ENCODE measurements at places on chromosomes 2 and 18.
A peak's percentile ranks its signal among the peaks of the same experiment; 100 is the strongest.

DNA sequence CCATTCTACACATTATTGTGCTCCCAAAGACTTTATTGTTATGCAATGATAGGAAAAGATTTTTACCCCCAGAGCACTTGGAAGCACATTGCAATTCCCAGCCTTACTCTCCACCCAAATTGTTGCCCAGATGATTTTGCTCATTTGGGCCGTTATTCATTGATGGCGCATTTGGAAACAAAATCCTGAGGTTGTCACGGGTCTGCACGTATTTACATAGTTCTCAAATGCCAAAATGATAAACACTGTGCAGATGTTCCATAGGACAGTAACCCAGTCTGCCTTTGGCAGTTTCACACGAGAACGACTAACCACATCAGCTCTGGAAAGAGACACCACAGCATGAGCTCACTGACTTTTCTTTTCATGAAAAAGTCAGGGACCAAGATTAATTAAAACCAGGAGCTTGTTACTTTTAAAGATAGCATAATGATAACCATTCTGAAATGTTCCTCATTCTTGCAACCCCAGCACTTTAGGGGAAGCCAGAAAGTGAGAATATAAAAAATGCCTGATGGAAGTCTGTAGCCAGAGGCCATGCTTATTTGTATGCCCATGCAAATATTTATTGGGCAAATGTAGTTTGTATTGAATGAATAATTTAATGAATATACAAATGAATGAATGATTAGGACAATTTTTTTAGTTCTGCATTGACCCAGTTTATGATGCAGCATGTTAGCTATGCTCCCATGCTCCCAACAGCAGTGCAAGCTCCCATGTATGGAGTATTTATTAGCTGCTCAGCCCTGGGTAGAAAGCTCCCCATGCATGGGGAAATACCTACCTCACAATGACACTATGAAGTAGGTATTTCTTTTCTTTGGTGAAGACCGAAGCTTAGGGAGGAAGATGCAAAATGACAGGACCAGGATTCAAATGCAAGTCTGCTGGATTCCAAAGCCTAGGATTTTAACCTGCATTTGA lies 84.6 kb downstream of the MAIP1 start:
- no peak for DNase-seq

DNA sequence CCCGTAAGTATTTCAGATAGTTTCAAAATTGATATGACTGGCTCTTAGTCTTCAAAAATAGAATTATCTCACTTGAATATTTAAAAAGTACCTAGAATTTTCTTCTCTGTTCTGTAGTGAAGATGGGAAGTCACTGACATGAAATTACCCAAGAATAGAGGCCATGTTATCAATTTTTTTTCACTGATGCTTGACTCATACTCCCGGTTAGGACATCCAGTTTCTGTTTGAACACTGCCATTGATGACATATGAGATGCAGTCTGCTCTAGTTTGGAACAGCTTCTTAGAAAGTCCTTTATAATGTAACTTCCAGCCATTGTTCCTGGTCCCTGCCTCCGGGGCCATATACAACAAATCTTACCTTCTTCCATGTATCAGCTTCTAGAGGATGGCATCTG lies 26.0 kb downstream of the MAP3K20 start:
- DNase-seq, result no peak

- DNase-seq, result peak; percentile 56
Observed at GRCh38 chr2:47221946-47222345, 66.8 kb upstream of the STPG4 start.

- no peak for DNase-seq
Observed at GRCh38 chr18:52219102-52219501, 120.9 kb upstream of the DCC start.

DNA sequence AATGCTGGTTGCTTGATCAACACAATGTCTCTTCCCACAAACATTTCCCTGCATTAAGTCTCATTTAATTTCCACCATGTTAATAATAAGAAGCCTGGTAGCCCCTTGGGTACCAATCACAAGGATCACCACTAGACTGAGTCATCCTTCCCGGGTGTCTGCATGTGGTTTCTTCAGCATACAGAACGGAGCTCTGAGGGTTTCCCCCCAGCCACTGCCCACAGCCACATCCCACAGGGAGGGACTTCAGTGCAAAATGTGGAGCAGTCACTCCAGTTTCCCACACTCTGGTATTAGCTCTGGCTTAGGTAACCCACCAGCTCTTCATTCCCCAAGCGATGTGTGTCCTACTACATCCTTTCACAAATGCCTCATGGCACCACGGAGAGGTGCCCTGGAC lies 42.7 kb upstream of the POLE4 start:
- no peak for DNase-seq

- no peak for DNase-seq
Observed at GRCh38 chr2:35168351-35168750, 1187.2 kb upstream of the CRIM1 start.

- no peak for DNase-seq
Observed at GRCh38 chr18:32067375-32068167, 24.1 kb upstream of the RNF138 start.

DNA sequence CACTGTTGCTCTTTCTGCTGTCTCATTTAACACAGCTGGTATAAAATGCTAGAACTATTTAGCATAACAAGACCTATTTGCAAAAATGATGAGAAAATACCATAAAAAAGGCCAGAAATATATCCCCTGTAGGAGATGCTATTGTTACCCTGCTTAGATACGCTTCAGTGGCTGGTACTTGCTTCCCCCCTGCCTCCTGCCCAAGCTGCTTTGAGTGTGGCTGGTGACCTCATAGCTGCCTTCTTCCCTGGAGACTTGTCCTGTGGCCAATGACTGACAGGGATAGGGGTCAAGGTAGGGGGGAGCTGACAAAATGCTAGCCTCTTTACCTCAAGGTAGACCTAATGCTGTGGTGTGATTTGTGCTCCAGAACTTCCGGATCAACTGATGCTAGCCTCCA lies 150.2 kb upstream of the ZEB2 start:
- no peak for DNase-seq

- peak; percentile 48 for DNase-seq
Observed at GRCh38 chr2:43039376-43040080, 186.9 kb downstream of the ZFP36L2 start.

DNA sequence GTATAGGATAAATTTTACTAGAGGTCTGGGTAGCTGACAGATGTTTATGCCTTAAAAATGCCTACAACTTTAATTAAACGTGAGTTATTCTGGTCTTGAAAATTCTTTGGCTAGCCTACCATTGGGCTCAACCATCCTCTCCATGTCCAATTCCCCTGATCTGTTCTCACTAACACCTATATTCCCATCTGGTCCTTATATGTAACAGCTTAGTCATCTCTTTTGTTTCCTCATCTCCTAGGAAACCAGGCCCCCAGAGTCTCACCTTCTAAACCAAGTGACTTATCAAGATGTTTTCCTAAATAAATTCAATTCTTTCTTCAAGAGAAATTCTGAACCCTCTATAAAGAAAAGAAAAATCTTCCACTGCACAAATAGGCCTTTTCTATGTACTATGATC lies 148.5 kb downstream of the TTC32 start:
- no peak for DNase-seq

- DNase-seq, result peak; percentile 60
Observed at GRCh38 chr2:103161456-103162289, 399.8 kb downstream of the TMEM182 start.

GRCh38 chr2:15160201-15160991 lies 400.7 kb downstream of the NBAS start:
- no peak for DNase-seq

DNA sequence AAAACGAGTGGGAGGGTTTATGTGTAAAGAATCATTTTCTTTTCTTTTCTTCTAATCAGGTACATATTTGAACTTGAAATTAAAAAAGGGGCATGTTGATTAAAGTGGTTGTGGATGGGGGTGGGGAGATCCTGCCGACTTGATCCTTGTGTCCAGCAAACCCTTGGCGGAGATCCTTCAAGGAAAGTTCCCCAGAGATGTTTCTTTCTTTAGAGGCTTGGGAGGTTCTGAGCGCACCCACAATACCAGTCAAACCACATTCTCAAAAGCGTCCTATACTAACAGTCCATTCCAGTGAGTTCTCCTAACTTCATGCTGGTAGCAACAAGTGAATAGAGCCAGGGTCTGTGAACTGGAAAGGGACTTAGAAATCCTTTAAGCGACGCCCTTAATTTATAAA lies 49.2 kb downstream of the MYCN start:
- no peak for DNase-seq

DNA sequence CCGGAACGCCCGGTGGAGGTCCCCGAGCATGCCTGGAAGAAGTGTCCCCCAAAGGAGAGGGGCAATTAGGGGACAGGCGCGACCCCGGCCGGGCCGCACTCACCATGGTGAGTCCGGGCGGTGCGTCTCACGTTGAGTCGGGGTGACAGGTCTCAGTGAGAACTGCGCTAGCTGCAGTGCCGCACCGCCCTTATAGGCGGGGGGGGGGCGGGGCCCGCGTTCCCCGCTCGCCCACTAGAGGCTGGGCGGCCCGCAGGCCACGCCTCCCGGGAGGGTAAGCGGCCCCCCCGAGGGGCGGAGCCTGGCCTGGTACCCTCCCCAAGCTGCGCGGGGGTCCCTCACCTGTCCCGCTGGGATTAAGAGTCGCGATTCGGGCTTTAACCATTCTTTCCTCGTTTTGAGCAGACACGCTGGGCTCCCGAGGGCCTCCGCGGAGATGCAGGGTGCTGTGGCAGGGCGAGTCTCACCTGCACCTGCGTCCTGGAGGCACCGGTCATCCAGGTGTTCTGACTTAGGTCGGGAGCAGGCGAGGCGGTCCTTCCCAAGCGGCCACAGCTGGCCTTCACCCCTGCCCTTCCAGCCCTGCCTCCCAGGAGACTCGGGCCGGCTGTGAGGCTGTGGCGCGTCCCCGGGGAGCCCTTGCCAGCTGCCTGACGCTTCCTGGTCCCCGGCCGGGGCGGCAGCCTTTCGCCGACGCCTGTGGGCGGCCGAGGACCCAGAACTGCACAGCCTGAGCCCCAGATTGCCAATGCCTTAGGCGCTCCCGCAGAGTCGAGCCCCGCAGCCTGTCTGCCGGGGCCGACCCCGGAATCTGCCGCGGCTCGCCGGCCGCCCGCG lies at the start of gene TUBA4A:
Gene TUBA4A (minus strand): TSS at position 166 of the 837 bp plus-strand sequence. CDS start 60 bp downstream, at position 106.
- peak; percentile 79 for DNase-seq

DNA sequence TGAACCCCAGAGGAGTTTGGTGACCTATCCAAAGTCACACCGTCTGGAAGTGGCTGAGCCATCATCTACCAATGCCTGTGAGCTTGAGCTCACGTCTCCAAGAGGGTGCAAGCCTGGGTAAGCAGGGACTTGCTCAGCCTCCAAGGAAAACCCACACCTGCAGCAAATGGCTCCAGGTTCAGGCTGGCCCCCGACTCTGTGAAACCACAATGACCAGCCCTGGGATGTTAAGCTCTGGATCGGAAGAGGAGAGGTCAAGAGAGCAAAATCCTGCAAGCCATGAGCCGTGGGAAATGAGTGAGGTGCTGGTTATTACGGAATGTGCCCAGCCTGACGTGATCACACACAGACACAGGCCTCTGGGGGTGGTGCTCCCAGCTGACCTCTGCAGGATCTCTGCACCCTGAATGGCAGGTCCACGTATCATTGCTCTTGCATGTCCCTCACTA lies 94.1 kb upstream of the OTOS start:
- DNase-seq, result no peak

DNA sequence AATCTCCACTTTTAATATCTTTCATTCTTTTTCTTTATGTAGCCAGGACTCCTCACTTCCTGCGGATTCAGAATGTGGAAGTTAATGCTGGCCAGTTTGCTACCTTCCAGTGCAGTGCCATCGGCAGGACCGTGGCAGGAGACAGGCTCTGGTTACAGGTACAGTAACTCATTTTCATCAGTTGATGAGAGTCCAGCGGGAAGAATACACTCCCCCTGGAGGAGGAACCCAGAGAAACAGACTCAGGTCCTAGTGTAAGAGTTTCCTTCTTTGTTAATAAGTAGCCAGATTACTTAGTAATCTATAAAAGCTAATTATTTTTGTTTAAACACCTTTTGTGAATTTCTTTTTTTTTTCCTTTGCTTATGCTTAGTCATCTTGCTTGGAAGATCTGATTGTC lies 359.4 kb downstream of the PTPRM start:
- DNase-seq, result no peak

- no peak for DNase-seq
Observed at GRCh38 chr2:11187731-11188130, 32.5 kb downstream of the SLC66A3 start.

- DNase-seq, result no peak
Observed at GRCh38 chr2:208358758-208359631, 47.6 kb upstream of the PTH2R start.

DNA sequence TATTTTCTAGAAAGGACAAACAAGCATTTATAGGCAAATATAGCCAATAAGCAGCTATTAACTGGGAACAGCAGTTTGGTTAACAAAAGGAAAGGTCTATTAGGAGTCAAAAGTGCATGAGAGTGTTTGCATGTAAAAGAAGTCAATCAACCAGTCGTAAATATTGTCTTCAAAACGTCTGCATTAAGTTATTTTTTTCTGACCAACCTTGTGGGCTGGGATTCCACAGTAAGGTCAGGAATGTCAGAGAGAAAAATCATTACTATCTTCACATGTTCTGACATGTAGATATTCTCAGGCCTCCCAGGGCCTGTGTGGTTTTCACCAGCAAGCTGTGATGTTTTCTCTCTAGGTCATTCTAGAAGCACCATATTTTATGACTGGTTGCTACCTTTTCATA lies 922.5 kb downstream of the SUCLG1 start:
- DNase-seq, result no peak

DNA sequence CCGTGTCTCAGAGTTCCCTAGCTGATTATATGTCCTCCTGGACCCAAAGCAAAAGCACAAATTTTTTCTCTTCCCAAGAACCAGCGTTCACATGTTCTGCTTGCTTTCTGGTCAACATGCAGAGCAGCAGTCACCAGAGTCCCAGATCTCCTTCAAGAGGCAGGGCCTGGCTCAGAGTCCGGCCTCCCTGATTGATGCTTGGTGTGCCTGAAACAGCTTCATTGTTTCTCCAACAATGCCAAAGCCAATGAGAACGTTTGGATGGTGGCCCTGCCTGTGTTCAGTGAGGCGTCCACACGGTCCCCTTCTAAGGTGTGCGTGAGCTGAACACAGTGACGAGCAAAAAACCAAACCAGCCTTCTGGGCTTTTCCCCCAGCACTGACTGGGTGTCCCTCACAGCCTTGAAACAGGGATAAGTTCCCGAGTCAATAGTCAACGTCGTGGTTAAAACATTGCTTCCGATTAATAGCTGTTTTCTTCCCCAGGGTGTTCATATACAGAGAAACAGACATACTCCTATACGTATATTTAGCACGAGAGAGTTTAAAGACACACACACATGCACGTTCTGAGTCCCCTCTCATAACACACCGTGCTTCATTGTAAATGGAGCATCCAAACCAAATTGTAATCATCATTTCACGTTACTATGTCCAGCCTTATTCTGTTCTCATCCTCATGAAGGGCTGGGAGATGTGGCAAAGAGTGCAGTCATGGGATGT lies 19.3 kb upstream of the POU3F3 start:
- DNase-seq, result peak; percentile 72

GRCh38 chr2:222295368-222296062 lies 3.3 kb downstream of the PAX3 start:
- DNase-seq, result no peak

DNA sequence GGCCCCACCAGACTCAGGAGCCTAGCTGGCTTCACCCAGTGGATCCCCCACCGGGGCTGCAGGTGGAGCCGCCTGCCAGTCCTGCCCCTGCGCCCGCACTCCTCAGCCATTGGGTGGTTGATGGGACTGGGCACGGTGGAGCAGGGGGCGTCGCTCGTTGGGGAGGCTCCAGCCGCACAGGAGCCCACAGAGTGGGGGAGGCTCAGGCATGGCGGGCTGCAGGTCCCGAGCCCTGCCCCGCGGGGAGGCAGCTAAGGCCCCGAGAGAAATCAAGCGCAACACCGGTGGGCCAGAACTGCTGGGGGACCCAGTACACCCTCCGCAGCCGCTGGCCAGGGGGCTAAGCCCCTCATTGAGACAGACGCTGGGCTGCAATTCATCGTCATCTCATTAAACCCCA lies 184.0 kb downstream of the SNTG2 start:
- DNase-seq, result no peak

Measured in head of caudate nucleus (tissue), 42 donors.